ENCODE measurements at places on chromosomes 16 and 17.

GRCh38 chr16:53914736-53915135 is 210.8 kb downstream of the FTO start:
- no peak for DNase-seq

DNA sequence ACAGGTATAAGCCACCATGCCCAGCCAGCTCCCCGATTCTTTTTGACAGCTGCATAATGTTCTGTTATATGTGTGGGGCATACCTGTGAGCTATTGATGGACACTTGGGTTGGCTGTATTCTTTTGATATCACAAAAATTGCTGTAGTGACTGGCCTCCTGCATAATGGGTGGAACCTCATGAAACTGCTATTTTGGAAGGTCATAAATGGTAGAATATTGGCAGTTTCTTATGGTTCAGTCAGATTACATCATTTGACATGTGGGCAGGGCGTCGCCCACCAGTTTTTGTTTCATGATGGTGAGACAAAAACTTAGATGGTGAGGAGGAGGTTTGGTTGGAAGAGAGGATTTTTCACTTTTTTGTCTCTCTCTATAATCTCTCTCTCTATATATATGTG is 26.7 kb upstream of the POLR3E start:
- DNase-seq, result no peak

GRCh38 chr16:66365651-66366050 is 840 bp upstream of the CDH5 start:
- no peak for DNase-seq

GRCh38 chr16:77300256-77300655 is 101.0 kb downstream of the SYCE1L start:
- no peak for DNase-seq

GRCh38 chr16:89232107-89232506 is 14.6 kb downstream of the ZNF778 start:
- DNase-seq, result no peak

GRCh38 chr16:77444147-77444460 is 9.3 kb upstream of the ADAMTS18 start:
- no peak for DNase-seq

DNA sequence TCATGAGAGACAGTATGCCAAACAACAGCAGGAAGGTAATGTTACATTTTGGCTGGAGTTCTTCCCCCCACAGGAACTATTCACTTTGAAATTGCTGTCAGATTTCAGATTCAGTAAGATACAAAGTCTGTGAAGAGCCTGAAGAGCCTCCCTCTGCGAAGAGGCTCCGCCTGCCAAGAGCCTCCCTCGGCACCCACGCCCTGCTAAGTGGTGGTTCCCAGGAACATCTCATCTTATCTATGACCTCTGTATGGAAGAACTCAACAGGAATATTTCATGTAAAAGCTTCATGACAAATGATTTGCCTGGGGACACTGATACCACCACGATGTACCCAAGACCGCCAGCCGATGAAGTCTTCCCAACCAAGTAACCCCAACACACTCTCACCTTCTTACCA is 3.2 kb downstream of the ZC3H7A start:
- DNase-seq, result no peak

GRCh38 chr16:82703871-82704768 is 77.4 kb downstream of the CDH13 start:
- DNase-seq, result no peak

DNA sequence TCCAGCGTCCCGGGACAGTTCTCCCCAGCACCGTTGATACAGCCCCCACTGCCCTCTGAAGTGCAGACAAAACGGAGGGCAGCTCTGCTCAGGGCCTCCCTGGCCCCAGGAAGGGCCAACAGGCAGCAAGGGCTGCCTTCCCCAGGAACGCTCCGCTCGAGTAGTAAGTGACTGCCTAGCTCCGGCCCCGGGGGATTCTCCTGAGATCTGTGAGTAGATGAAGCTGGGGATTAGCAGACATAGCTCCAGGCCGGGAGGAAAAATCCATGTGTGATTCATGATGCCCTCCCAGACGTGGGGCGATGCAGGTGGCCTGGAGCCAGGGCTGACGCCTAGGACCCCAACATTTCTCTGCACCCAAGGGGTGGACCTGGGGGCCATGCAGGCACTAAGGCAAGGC is 85.3 kb downstream of the ENGASE start:
- DNase-seq, result no peak

DNA sequence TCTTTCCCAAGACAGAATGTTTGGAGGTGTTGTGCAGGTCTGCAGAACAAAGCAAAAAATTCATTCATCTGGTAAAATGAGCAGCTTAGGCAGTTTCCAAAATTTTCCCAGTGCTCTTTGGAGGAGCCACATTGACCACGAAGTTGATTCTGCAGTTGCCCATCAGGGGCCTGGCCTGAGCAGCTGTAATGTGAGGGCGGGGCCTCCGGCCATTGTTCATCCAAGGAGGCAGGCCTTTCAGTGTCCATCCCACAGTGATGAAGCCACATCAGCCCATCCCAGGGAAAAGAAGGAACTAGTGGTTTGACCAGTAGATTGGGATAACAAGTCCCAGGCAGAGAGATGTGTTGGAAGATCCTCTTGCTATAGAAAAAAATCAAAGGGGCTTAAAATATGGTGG is 10.1 kb downstream of the UBFD1 start:
- DNase-seq, result no peak

DNA sequence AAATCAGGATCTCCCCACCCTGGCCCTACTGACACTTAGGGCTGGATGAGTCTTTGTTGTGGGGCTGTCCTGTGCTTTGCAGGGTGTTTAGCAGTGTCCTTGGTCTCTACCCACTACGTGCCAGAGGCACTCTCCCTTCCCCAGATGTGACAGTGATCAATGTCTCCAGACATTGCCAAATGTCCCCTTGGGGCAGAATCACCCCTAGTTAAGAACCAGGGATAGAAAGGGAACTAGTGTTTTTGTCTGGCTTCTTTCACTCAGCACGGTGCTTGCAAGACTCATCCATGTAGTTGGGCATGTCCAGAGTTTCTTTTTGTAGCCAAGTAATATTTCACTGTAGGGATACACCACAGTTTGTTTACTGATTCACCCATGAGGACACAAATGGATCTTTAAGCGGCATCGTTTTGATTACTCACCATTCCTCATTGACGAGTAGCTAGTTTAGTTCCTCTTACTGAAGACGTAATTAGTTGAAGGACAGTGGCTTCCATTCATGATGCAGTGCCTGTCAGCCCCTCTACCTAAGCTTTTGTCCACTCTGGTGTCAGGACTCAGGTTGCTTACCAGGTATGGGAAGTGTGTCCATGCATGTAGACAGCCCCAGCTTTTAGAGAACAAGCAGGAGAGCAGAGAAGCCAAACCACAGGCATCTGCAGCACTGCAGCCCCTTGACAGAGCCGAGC is 26.0 kb upstream of the ITGB4 start:
- no peak for DNase-seq

GRCh38 chr17:28173031-28173561 is 130.6 kb downstream of the NLK start:
- DNase-seq, result peak; percentile 52

GRCh38 chr17:18326039-18326438 is 10.9 kb downstream of the SMCR8 start:
- no peak for DNase-seq

- DNase-seq, result no peak
These were observed 243.5 kb downstream of the GSG1L start for GRCh38 chr16:27819881-27820610.

GRCh38 chr16:14437426-14437825 is 192.6 kb downstream of the PARN start:
- DNase-seq, result no peak

DNA sequence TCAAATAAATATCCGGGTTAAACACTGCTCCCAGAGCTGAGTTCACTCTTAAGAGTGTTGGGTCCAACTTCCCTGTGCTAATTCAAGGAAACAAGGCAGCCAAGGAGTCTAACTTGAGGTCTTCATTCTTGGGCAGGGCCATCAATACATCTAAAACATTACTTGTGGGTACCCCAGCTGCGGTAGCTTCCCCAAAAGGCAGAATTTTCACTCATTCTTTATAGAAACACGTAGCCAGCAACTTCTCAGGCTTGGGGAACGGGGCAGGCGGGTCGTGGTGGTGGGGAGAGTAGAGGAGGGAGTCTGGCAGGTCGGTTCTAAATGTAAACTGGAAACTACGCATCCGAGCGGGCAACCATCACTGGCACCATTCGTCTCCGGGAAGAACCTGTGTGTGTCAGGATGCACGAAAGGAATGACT is 666 bp upstream of the METTL9 start:
- peak; percentile 42 for DNase-seq

DNA sequence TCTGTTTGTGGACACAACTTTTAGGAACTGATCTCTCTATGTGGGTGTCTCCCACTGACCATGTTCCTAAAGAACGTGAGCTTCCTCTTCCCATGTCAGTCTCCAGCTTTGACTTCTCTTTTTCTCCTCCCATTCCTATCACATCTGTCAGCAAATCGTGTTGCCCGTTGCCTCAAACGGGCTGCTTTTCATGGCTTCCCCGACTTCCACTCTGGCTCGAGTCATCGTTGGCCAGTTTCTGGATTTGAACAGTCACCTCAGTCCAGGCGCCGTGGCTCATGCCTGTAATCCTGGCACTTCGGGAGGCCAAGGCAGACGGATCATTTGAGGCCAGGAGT is 5.4 kb downstream of the ABCC1 start:
- no peak for DNase-seq

GRCh38 chr16:51133688-51134087 is 17.4 kb downstream of the SALL1 start:
- peak; percentile 44 for DNase-seq

GRCh38 chr16:67235816-67236562 is 9.1 kb downstream of the TMEM208 start:
- DNase-seq, result no peak

- no peak for DNase-seq
These were observed 334.9 kb downstream of the WWOX start for GRCh38 chr16:78434401-78434800.

- peak; percentile 21 for DNase-seq
These were observed 28.9 kb downstream of the COX10 start for GRCh38 chr17:14098246-14098645.

DNA sequence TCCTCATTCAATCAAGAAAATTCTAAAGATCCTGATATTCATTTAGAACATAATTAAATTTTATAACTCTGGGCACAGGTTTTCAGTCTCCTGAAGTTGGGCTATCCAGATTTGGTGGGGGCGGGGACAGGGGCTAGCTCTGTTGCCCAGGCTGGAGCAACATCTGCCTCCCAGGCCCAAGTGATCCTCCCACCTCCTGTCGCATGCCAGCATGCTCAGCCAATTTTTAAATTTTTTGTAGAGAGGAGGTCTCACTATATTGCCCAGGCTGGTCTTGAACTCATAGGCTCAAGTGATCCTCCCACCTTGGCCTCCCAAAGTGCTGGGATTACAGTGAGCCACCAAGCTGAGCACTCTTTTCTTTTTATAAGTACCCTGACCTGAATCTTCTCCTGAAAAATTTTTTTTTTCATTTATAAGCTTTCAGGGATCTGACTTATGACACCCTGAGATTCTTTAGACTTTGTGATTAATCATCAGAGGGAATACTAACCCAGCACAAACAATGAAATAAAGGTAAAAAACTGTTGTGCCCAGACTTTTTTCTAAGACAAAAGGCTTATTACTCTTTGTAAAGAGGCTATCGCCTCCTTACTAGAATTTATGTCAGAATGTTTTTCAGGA is 62.6 kb downstream of the TUBD1 start:
- no peak for DNase-seq

GRCh38 chr17:40448213-40448638 is 5.0 kb downstream of the IGFBP4 start:
- DNase-seq, result no peak

GRCh38 chr16:73725156-73725555 is 571.5 kb upstream of the PSMD7 start:
- DNase-seq, result no peak

GRCh38 chr17:19346351-19347255 is 15.9 kb downstream of the B9D1 start:
- no peak for DNase-seq

DNA sequence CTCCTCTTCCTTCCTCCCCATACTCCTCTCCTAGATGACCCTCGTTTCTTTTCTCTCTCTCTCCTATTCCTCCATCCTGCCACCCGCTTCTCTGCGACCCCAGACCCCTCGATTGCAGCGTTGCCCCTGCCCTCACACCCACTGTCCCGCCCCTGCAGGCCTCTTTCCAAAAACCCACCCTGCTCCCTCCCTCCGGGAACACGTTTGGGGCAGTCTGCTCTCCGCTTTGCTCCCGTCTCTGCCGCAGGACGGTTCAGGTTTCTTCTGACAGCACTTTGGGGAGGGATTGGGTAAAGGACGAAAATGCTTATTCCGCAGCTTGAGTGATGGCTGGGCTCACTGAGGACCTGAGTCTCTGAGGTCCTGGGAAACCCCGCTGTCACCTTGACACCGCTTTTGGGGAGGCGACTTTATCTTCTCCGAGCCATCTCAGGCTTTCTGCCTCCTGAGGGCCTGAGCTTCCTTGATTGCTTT is 690 bp downstream of the NDE1 start:
- peak; percentile 75 for DNase-seq

DNA sequence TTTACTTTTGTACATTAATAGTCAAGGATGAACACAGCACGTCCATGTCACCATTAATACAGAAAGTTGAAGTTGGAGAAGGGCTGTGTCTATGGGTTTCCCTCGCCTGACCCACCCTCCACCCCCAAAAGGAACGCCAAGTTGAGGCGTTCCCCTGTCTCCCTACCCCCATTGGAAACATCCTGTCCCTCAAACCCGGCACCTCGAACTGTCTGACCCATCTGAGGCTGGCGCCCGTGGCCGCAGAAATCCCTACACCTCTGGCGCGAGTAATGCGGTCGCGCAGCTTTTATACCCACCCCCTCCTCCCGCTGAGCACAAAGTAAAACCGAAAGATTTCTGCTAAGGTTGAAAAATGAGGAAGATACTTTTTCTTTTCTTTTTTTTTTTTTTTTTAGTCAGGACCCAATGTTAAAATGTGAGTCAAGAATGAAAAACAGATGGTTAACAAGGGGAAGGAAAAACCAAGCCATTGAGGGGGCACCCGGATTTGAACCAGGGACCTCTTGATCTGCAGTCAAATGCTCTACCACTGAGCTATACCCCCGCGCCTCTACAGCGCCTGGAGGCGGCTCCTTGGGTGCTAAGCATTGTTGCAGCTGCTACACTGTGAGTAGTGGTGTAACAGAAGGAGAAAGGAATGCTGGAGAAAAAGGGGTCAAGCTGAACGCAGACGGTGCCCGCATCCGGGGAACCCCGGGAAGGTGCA is 887 bp upstream of the LASP1 start:
- peak; percentile 73 for DNase-seq

- DNase-seq, result peak; percentile 85
These were observed 15.8 kb downstream of the TMC6 start for GRCh38 chr17:78112518-78113471.

GRCh38 chr17:7393613-7394451 is 493 bp downstream of the PLSCR3 start:
- peak; percentile 88 for DNase-seq

DNA sequence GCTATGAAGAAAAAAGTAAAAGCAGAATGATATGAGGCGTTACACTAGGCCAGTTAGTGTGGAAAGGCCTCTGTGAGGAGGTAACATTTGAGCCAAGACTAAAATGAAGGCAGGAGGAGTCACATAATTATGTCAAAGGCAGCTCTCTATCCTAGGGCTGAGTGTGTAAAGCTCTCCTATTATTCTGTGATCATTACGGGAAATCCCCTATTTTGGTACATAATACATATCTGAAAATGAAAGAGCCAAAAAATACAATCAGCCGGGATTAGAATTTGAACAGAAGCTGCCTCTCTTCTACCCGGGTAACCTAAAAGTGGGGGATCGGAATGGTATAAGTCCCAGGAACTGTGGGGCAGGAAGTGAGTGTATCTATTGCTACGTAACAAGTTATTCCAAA is 27.1 kb downstream of the HEATR3 start:
- no peak for DNase-seq

- DNase-seq, result no peak
These were observed 143.2 kb upstream of the CDH5 start for GRCh38 chr16:66223176-66223780.
